ENCODE measurements at places on chromosomes 7 and 10.

- no peak for DNase-seq
Observed at GRCh38 chr10:94757916-94758315, 4.6 kb upstream of the CYP2C19 start.

- no peak for DNase-seq
Observed at GRCh38 chr7:2014391-2015241, 218.1 kb downstream of the MAD1L1 start.

- DNase-seq: no peak
Observed at GRCh38 chr10:131775433-131775832, 125.4 kb upstream of the PPP2R2D start.

- DNase-seq: no peak
Observed at GRCh38 chr7:1181640-1182039, 21.6 kb upstream of the ZFAND2A start.

DNA sequence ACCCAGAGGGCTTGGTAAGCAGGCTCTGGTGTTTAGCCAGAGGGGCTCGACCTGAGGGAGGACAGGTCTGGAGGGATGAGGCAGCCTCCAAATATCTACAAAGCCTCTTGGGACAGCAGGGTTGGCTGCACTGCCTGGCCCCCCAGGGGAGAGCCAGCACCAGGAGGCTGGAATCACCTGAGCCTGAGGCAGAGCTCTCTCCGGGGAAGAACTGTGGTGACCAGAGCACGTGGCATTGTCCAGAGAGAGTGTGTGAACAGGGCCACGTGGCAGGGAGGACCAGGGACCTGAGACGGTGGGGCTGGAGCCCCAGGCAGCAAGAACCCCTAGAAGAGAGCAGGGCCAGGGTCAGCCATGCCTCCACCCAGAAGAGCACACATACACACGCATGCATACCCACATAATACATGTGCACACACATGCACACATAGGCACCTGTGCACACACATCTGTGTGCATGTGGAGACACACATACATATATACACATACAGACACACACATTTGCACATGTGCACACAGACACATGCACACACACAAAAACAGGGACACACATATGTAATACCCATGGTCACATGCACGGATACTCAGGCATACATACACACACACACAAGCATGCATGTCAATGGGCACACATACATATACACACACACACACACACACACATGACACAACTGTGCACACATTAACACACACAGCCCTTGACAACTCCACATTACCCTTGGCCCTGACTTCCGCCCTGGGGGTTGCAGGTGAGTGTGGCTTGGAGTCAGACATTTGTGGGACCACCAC lies 94.9 kb downstream of the MYL10 start:
- no peak for DNase-seq

DNA sequence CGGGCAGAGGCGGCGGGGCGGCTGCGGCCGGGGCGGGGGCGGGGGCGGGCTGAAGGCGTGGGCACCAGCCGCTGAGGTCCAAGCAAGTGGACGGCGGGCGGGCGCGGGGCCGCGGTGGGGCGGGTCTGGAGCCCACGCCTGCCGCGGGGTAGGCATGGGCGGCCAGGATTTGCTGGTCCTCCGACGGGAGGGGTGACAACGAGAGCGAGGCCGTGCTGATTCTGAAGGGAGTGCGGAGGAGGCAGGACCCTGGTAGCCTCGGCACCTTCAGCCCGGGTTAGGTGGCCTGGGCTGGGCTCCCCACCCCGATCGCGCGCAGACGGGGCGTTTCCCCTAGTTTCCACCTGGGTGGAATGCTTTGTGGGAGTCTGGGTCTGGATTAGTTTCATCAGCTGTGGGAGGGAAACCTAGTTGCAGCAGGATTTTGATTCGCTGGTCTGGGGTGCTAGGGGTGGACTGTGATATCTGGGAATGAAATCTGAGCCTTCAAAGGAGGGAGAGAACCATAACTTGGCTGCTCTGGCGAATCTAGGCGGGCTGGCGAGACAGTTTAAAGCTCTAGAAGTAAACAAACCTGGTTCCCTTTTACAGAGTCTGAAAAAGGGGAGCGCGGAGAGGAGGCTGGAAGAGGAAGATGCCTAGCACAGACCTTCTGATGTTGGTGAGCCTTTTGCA lies 609 bp downstream of the SGPL1 start:
- peak; percentile 55 for DNase-seq

DNA sequence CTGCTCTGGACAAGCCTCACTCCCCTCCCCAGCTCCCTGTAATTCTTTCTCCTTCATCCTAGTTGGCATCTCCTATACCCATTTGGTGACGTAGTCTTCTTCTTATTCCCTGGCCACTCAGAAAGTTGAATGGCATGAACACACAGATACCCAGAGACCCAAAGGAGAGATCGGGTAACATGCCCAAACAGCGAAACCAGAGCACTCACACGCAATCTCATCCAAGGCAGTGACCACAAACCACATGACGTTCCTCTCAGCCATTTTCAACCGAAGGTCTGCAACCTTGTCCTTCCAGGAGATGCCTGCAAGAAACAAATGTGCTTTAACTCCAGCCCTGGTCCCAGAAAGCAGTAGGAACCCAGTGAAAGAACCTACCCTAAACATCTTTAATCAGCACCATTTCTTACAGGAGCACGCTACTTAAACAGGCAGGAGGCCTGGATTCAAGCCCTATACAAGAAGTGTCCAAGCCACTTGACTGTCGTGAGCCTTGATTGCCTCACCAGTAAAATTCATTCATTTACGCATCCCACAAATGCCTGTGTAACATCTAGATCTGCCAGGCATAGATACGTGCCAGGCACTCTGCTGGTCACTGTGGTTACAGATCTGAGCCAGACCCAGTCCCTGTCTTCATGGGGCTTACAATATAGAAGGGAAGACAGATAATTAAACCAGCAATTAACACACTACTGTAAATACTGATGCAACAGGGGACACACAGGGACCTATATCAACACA lies 37.1 kb downstream of the XPNPEP1 start:
- DNase-seq: no peak

DNA sequence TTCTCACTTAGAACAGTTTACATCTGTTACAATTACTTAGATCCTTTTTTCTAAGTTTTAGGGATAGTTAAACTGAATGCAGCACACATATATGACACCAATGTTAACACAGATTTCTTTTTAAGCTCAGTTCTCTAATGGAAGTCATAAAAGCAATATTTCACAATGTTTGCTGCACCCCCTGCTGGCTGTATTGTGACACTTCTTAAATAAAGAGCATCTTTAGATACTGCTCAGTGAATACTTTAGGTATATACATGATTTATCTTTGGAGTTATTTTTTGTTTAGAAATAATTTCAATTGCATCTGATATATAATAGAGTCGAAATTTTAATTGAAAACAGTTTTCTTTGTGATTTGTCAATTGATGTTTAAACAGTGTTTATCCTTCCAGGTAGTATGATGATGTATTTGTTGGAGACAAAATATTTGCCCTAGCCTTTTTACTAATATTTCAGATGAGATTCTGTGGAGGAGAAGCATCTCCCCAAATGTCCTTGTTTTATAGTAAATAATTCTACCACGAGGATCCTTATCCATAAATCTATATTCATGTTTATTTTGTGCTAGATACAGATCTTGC lies 174.4 kb downstream of the ST7 start:
- peak; percentile 9 for DNase-seq

- no peak for DNase-seq
Observed at GRCh38 chr10:624312-624604, 65.2 kb downstream of the DIP2C start.

DNA sequence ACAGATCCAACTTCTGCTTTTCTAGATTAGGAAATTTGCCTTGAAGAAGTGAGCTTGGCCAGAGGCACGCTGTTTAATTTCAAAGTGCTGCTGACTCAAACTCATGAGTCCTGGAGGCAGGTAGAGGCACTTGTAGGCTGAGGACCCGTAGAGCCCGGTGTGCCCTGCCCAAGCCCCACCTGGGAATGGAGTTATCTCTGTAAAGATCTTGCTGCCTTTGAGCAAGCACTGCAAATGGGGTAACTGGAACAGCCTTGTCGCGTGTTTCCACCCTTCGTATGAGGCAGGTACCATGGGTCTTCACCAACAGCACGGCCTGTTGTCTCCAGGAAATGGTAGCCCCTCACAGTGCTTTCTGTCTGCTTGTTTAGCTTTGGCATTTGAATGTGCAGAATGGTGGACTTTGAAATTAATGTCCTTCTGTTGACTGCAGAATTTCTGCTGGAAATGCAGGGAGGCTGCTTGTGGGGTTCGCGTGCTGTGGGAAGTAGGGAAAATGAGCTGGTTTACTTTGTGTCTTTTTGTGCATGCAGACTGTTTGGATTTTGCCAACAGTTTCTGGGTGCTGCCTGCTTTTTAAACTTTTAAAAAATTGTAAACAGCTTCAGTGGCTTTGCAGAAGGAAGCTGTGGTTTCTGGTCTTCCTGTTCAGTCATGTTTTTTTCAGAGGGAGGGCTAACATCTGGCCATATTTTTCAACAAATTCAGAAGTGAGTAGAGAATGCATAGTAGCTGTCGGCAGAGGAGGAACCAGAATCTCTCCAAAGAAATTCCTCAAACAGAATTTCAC lies 27.2 kb downstream of the CCM2 start:
- peak; percentile 65 for DNase-seq

- DNase-seq: no peak
Observed at GRCh38 chr7:46488607-46489006, 567.5 kb upstream of the IGFBP3 start.

DNA sequence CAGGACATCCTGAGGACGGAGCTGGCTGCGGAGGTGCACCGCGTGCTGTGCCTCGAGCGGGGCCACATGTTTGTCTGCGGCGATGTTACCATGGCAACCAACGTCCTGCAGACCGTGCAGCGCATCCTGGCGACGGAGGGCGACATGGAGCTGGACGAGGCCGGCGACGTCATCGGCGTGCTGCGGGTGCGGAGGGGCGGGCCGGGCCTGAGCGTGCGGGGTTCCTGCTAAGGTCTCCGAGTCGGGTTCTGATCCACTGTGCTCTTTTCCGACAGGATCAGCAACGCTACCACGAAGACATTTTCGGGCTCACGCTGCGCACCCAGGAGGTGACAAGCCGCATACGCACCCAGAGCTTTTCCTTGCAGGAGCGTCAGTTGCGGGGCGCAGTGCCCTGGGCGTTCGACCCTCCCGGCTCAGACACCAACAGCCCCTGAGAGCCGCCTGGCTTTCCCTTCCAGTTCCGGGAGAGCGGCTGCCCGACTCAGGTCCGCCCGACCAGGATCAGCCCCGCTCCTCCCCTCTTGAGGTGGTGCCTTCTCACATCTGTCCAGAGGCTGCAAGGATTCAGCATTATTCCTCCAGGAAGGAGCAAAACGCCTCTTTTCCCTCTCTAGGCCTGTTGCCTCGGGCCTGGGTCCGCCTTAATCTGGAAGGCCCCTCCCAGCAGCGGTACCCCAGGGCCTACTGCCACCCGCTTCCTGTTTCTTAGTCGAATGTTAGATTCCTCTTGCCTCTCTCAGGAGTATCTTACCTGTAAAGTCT lies 10.4 kb downstream of the ATG9B start:
- DNase-seq: peak; percentile 83

GRCh38 chr10:51273574-51273973 lies 199.3 kb downstream of the PRKG1 start:
- DNase-seq: no peak

- no peak for DNase-seq
Observed at GRCh38 chr10:11898372-11899066, 75.4 kb downstream of the PROSER2 start.

GRCh38 chr10:59844436-59844835 lies 61.9 kb downstream of the CCDC6 start:
- DNase-seq: no peak

- DNase-seq: no peak
Observed at GRCh38 chr10:97013983-97014382, 171.8 kb downstream of the SLIT1 start.

- DNase-seq: no peak
Observed at GRCh38 chr7:44151956-44152355, 10.8 kb upstream of the MYL7 start.

GRCh38 chr7:96654630-96655188 lies 54.9 kb downstream of the SEM1 start:
- no peak for DNase-seq

GRCh38 chr10:108567899-108568752 lies 1355.2 kb downstream of the XPNPEP1 start:
- DNase-seq: no peak

- DNase-seq: no peak
Observed at GRCh38 chr7:121030308-121030707, 41.8 kb downstream of the CPED1 start.

GRCh38 chr7:44912775-44913347 lies 27.5 kb upstream of the PURB start:
- DNase-seq: no peak

- DNase-seq: no peak
Observed at GRCh38 chr10:53491774-53492173, 719.2 kb upstream of the MBL2 start.

GRCh38 chr10:43265799-43266721 lies 805 bp downstream of the RASGEF1A start:
- peak; percentile 5 for DNase-seq

DNA sequence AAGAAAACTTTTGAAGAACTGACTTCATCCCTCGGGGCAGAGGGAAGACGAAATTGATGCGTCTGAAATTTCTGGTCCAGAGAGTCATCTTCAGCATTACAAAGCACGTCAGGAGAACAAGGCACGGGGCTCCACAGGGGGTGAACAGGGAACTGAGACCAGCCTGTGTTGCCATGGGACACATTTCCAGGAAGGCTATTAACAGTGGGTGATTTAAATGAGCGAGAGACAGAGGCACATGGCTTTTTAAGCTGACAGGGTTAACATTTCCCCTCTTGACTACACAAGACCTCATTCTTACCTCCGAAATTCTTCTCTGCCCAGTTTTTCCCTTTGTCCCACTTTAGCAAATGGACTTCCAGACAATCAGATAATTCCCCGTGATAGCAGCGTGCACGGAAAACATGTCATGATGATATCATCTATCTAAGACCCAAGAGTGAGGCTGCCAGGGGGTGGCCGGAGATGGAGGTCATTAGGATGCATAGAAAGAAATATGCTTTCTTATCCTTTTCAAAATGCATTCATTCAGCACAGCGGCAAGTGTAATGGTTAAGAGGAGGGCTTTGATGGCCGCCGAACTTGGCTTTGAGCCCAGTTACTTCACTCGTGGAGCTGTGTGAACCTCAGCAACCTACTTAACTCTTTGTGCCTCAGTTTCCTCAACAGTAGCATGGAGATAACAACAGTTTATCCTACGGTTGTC lies 248.0 kb downstream of the PRPF18 start:
- no peak for DNase-seq

GRCh38 chr10:103499881-103500280 lies 6.4 kb downstream of the NEURL1 start:
- DNase-seq: no peak

GRCh38 chr10:132892004-132892403 lies 50.4 kb downstream of the CFAP46 start:
- no peak for DNase-seq

Data from germinal center (tissue), 1 donor.